ENCODE measurements at places on chromosomes 3 and 15. TPM values are rescaled to one million over a fixed set of nuclear protein-coding genes. Genes with fewer than 3 reads are reported as not detected.

- DNase-seq: no peak
Measured at GRCh38 chr15:100083572-100083971, 258.2 kb downstream of the ADAMTS17 start.

DNA sequence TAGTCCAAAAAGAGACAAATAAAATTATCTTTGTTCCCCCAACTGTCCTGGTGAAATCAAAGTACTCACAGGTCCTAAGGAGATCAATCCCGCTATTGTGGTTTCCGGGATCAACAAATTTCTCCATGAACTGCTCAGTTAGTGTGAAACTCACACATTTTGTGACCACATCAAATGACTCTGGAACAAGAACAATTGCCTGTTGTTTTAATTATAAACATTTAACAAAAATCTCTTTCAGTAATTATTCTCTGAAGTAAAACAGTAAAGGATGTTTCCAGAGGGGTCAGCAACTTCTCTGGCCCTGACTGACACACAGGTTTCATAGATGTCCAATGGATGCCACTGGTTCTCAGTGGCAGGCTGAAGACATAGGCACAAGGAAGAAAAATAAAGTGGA, 3.9 kb downstream of the CLDND1 start:
- no peak for DNase-seq

GRCh38 chr3:64454179-64454578, 228.9 kb upstream of the PRICKLE2 start:
- no peak for DNase-seq

DNA sequence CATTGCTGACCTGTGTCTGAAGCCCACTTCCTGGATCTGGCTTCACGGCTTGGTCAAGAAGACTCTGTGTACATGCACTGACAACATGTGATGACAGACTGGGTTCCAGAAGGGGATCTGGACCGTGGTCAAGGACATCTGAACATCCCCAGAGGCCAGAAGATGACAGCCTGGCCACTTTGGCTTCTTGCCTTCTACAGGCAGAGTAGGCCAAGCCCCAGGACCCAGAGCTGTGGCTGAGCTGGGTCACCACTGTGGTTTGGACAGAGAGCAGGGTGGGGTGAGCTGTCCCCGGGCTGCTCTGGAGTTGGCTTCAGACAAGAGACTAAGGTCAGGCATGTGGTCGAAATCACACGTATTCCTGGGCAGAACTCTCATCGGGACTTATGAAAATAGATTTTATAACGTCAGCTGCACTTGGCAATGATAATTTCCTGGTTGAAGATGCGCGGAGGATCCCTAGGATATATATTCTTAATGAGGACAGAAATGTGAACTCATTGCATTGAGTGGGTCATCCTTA, 114.1 kb upstream of the FRMD4B start:
- no peak for DNase-seq

- no peak for DNase-seq
Measured at GRCh38 chr15:46413799-46414198, 779.0 kb downstream of the SQOR start.

- no peak for DNase-seq
Measured at GRCh38 chr15:52037889-52038505, 19.0 kb downstream of the MAPK6 start.

- DNase-seq: no peak
Measured at GRCh38 chr3:52614689-52615088, 71.0 kb downstream of the PBRM1 start.

GRCh38 chr3:178455226-178455625, 81.0 kb upstream of the KCNMB2 start:
- DNase-seq: no peak

- DNase-seq: no peak
Measured at GRCh38 chr3:99927671-99928457, 110.2 kb downstream of the CMSS1 start.

GRCh38 chr3:117170094-117170493, 460.5 kb downstream of the TUSC7 start:
- DNase-seq: no peak

DNA sequence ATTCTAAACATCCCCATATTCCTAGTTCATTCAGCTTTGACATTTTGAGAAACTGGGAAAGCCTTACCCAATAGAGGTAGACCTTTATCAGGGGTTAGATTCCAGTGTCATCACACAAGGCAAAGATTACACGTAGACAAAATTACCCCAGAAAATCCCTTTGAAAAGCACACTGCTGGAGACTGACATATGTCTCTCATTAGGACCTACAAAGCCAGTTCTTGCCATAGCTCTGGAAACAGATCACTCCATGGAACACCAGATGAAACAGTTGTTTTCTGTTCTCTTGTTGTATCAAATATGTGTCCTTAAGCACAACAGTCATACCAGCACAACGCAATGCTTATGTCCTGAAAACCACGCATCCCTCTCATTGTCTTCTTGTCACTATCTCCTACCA, 44.7 kb downstream of the RARB start:
- DNase-seq: no peak

GRCh38 chr15:72801590-72802325, 18.2 kb upstream of the ADPGK start:
- DNase-seq: no peak

GRCh38 chr15:59203008-59203407, 3.6 kb upstream of the LDHAL6B start:
- DNase-seq: no peak

GRCh38 chr3:66465587-66465986, 35.2 kb downstream of the LRIG1 start:
- DNase-seq: no peak

DNA sequence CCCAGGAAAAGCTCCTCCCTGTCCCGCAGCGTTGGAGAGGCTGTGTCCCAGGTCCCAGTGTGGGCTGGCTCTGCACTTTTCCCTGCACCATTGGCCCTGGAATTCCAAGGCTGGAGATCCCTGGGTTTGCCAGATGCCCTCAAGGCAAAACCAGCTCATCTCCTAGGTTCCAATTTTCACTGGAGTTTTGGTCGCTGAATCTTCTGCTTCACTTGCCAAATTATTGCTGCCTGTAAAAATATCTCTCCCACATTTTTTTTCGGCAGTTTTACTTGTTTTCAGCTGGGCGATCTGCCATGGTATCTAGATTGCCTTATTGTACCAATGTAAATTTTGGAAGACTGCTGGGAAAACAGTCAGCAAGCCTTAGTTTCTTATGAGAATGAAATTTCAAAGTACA, 150.9 kb upstream of the ATP10A start:
- DNase-seq: no peak

ANKUB1 gene
- polyA plus RNA-seq: not detected

C3orf85 gene
- polyA plus RNA-seq: not detected

AADAC gene
- 0.94 TPM for polyA plus RNA-seq

WDR49 gene
- 0.08 TPM for polyA plus RNA-seq

PARP14 gene
- 9.7 TPM for polyA plus RNA-seq

CCDC39 gene
- 0.14 TPM for polyA plus RNA-seq

ATP13A4 gene
- 0.19 TPM for polyA plus RNA-seq

GOLGA6L7 gene
- not detected for polyA plus RNA-seq

DGKG gene
- polyA plus RNA-seq: 4.2 TPM
